ENCODE measurements at places on chromosomes 1 and 21.

- no peak for DNase-seq
Observed at GRCh38 chr21:30491963-30492428, at the start of gene KRTAP19-3. KRTAP19-3 (minus strand) TSS chr21:30492013; CDS start chr21:30491957, 56 bp downstream.

DNA sequence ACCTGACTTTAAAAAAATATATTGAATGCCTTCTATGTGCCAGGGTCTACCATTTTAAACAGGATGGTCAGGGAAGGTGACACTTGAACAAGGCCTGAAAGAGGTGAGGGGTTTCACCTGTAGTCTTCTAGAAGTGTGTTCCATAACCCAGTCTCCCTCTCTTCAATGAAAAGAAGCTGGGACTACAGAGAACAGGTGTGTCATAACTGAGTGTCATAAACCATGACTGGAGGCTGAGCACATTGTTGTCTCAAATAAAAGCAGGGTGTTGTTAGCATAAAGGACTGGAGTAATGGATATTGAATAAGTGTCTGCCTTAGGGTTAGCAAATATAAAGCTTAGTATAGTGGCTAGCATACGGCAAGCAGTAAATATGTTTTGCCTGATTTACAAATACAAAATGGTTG lies 65.4 kb downstream of the SYDE2 start:
- DNase-seq, result no peak

DNA sequence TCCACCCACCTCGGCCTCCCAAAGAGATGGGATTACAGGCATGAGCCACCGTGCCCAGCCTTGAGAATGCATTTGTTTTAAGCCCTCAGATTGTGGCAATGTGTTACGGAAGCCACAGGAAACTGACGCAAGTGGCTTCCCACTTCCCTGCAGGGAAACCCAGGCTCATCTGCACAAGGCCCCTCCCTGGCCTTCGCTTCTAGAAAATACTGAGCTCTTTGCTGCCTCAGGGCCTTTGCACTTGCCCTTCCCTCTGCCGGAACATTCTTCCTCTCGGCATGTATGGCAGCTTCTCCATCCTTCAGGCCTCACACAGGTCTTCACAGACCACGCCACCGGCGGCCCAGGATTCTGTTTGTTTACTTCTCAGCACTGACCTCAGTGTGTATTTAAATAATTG lies 137.0 kb upstream of the TMEM51 start:
- DNase-seq, result no peak

DNA sequence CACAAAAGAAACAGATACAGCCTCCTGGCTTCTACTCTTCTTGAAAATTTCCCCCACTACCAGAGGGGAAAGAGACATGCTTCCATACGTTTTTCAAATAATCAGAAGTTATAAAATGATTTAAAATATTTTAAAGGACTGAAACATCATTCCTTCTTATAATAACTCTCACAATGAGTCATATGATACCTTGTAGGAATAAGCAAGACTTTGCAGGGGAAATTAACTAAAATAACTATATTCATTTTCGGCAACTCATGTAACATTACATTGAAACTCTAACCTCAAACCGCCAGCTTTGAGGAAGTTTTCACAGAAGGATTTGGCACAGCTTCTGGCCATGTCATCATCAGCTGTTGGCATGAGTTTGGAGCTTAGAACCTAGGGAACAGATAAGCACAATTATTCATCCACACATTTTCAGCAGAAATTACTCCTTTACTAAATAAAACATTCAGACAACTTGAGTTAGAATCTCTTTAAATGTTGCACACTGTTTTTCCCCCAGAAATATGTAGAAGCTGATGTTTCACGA lies 85.9 kb downstream of the USP24 start:
- no peak for DNase-seq

DNA sequence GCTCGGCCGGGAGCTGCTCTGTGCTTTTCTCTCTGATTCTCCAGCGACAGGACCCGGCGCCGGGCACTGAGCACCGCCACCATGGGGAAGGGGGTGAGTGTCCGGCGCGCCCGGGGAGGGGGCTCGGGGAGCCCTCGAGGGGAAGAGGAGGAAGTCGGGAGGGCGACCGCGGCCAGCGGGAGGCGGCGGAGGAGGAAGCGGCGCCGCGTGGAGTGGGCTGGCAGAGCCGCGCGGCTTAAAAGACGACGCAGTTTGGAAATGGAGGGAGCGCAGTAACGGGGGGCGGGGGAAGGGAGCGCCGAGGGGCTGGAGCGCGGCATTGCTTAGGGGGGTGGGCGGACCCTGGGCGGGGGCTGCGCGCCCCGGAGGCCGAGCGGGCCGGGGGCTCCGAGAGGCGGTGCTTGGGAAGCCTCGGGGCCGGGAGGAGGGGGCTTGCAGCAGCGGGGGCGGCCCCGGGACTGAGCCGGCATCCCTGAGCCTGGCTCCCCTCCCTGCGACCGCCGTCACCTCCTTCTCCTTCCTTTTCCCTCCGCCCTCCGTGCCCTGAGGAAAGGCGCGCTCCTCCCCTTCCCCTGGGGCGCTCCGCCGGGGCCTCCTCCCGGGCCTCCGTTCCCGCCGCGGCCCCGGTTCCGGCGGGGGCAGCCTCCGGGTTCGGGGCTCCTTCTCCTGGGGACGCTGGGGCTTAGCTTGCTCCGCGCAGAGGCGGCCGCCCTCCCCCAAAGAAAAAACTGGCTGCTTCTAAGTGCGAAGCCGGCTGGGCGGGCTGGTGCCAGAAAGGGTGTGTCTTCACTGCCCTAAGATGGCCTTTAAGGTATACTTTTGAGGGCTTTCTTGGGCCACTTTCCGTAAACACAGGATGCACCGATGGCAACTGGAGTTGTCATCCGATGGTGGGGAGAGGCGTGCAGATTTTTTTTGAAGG lies 648 bp downstream of the ATP1A1 start:
- no peak for DNase-seq

- no peak for DNase-seq
Observed at GRCh38 chr1:241972703-241973369, 15.3 kb downstream of the BECN2 start.

GRCh38 chr1:55057956-55058298 lies 18.6 kb downstream of the PCSK9 start:
- DNase-seq, result no peak

DNA sequence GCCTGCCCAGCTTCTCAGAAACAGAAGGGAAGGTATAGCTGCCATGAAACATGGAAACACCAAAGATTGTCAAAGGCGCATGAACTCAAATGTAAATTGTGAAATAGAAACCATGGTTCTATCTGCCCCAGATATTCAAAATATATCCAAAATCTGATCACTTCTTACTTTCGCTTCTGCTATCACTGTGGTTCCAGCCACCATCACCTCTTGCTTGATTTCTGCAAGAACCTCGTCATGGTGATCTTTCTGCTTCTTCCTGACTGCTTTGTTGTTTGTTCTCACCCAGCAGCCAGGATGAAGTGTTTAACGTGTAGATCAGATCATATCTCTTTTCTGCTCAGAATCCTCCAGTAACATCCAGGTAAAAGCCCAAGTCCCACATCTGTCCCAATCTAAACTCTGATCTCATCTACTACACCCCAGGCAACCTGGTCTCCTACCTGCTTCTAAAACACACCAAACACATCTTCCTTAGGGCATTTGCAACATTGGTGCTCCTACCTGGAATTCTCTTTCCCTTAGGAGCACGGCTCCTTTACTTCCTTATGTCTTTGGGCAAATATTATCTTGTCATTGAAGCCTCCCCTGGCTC lies 10.5 kb upstream of the LMO4 start:
- DNase-seq, result no peak

DNA sequence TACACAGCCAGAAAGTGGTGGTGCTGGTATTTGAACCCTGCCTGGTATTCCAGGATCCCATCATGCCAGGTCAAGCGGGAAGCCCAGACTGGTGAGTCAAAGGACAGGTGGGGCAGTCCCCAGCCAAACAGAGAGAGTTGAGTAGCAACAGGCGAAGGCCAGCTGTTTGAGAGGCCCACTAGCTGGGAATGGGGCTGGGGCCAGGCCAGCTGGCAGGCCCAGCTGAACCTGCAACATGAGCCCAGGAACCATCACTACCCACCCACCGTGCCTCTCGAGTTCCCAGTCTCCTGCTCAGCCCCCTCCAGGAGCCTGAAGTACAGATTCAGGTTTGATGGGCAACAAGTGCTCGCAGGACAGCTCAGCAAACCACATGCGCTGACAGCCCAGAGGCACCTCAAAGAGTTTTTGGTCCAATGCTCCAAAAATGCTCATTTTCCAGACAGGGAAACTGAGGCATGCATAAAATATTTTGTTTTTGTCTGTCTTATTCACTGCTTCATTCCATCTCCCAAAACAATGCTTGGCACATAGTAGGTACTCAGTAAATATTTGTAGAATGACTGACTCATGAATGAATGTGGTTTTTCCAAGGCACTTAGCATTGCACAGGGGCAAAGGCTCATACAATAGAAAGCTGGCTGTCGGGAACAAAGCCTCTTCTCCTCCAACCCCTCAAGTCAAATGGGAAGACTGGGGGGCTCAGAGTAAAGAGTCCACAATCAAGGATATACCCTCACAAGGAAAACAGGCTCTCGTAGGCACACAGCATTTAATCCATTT lies 42.5 kb upstream of the CLIC4 start:
- DNase-seq, result no peak

DNA sequence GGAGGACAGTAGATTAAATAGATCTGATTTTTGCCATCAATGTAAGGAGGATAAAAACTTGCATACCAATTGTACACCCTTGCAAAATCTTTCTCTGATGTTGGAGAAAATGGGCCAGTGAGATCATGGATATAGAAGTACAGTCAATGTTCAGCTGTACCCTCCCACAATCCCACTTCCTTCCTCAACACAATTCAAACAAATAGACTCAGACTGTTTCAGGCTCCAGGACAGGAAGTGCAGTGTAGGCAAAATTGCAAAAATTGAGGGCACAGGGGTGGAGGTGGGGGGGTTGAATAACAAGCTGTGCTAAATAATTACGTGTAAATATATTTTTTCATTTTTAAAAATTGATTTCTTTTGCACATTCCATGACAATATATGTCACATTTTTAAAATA lies 3.9 kb upstream of the IFI44 start:
- DNase-seq, result no peak

DNA sequence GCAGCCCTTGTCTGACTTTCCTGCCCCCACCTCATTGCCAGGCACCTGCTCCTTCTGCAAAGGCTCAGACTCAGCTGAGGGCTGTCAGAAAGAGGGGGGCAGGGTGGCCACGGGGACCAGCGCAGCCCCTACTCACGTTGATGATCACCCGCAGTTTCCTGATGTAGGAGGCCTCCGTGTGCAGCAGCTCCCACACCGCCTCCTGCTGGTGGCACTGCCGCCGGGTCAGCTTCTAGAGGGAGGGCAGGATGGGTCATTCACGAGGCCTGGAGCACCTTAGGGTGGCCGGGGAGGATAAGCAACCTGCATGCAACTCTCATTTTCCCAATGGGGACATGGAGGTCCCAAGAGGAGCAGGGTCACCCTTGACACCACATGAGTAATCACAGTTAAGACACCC lies 6.4 kb upstream of the TNFRSF25 start:
- DNase-seq, result no peak

- DNase-seq, result no peak
Observed at GRCh38 chr21:40049031-40049930, 182.0 kb downstream of the PCP4 start.

DNA sequence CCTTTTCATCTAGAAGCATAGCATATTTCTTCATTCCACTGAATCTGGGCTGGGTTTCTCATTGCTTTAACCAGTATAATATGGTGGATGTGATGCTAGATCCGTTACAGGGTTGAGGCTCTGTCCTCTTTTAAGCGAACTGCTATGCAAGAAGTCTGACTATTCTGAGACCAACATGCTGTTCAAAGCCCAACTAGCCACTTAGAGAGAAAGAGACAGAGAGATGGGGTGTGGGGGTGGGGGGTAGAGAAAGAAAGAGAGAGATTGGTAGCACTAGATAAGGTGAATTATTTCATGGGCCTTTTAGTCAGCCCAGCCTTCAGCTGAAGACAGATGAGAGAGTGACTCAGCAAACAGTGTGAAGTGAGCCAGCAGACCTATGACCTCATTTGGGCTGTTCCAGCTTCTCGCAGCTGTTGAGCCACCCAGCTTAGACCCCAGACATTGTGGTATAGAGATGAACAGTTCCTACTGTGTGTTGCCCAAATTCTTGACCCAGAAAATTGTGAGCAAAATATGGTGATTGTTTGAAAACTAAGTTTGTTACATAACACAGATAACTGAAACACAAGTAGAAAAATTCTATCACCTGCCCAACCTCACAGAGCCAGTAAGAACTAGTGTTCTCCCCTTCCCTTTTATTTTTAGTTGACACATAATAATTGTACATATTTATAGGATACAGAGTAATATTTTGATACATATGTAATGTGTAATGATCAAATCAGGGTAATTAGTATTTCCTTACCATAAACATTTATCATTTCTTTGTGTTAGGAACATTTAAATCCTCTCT lies 40.7 kb upstream of the PRKACB start:
- DNase-seq, result no peak

GRCh38 chr1:17565461-17566252 lies 26.2 kb downstream of the ARHGEF10L start:
- no peak for DNase-seq

Data from cerebellar nuclear complex (tissue), 1 donor.